Thyroid gland (tissue), 4 donors: ENCODE measurements at places on chromosomes 13 and 19. TPM values are rescaled to one million over a fixed set of nuclear protein-coding genes. Genes with fewer than 3 reads are reported as not detected.

DNA sequence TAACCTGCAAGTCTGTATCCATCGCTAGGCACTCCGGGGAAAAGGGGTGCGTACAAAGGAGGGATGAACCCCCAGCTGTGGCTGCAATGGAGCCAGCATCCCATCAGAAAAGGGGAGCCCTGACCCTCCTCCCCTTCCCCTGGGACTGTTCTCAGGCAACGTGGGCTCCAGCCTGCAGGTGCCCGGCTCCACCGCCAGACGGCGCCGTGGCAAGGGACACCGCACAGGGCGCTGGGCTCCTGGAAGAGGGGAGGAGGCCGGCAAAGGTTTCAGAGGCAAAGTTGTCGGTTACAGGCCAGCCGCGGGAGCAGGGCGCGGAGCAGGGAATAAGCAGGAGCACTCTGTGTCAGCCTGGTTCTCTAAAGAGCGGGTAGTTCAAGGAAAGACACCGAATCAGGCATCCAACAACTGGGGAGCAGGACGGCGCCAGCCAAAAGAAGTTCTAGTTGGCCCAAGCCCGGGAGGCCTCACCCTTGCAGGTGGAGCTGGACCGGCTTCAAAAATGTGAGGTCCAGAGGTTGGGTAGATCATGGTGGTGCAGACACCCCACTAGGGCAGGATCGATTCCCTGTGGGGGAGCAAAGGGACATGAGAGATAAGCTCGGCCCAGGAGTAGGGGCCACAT, 53.0 kb upstream of the ATP12A start:
- no peaks in the 10 kb centered on the region for H3K36me3 ChIP-seq
- H3K4me1 ChIP-seq: no peaks in the 10 kb centered on the region
- H3K27ac ChIP-seq: no peak overlapping the region
- peak; percentile 40 for DNase-seq

- DNase-seq: no peak
- no peak overlapping the region for H3K27ac ChIP-seq
- no peaks in the 10 kb centered on the region for H3K36me3 ChIP-seq
- no peak overlapping the region for H3K4me3 ChIP-seq
- H3K4me1 ChIP-seq: peaks cover 4% of the 10 kb centered on the region
- no peaks in the 10 kb centered on the region for H3K27me3 ChIP-seq
Observed at GRCh38 chr19:11576227-11576626, 1.2 kb downstream of the ACP5 start.

DNA sequence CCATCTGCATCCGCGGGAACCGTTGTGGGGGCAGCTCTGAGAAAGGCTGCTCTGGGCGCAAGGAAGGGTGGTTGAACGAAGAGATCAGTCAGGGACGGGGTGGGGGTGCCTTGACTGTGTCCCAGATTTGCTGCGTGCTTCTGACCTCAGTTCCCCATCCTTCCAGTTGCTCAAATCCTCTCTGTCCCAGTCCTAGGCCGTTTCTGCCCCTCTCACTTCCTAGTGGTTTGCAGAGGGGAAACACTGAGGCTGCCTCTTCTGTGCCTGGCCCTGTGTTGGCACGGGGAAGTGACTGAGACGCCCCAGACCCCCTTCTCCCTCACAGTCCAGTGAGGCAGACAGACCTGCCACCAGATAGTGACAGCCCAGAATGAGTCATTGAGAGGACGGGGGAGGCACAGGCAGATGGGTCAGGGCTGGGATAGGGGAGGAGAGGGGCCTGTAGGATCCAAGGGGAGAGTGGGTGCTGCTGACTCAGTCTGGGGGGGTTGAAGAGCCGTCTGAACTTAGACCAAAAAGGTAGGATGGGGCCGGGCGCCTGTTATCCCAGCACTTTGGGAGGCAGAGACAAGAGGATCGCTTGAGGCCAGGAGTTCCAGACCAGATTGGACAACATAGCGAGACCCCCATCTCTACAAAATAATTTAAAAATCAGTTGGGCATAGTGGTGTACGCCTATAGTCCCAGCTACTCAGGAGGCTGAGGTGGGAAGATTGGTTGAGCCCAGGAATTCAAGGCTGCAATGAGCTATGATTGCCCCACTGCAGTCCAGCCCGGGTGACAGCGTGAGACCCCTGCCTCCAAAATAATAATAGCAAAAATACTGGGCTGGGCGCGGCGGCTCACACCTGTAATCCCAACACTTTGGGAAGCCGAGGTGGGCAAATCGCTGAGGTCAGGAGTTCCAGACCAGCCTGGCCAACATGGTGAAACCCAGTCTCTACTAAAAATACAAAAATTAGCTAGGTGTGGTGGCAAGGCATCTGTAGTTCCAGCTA, 26.5 kb downstream of the NUMBL start:
- H3K36me3 ChIP-seq: peaks cover 11% of the 10 kb centered on the region
- DNase-seq: no peak
- H3K4me3 ChIP-seq: peak overlapping the region; percentile 52

- no peak overlapping the region for H3K27ac ChIP-seq
- no peak overlapping the region for H3K4me3 ChIP-seq
- no peaks in the 10 kb centered on the region for H3K4me1 ChIP-seq
Observed at GRCh38 chr13:25473864-25474263, 102.1 kb downstream of the ATP8A2 start.

- DNase-seq: peak; percentile 34
- no peaks in the 10 kb centered on the region for H3K27me3 ChIP-seq
- H3K4me3 ChIP-seq: no peak overlapping the region
- no peaks in the 10 kb centered on the region for H3K36me3 ChIP-seq
- H3K27ac ChIP-seq: no peak overlapping the region
Observed at GRCh38 chr19:46218160-46218559, 11.4 kb upstream of the IGFL1 start.

The SERTM1 gene
- 4.3 TPM for total RNA-seq

DNA sequence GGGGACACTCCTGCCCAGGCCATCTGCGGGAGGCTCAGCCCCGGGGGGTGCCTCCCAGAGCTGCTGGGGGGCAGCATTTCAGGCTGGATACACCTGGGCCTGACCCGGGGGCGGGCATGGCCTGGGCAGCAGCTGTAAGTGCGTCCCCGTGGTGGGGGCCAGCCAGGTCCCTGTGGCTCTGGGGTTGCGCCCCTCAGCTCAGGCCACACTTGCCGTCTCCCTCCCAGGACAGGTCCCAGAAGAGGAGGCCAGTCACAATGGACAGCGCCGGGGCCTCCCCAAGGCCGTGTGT, 11.6 kb downstream of the CBARP start:
- H3K4me1 ChIP-seq: peaks cover 9% of the 10 kb centered on the region
- no peak overlapping the region for H3K4me3 ChIP-seq
- H3K36me3 ChIP-seq: peaks cover 47% of the 10 kb centered on the region
- H3K27me3 ChIP-seq: no peaks in the 10 kb centered on the region
- H3K27ac ChIP-seq: no peak overlapping the region

The ACTMAP gene
- 4.1 TPM for total RNA-seq

The ZNF415 gene
- total RNA-seq: 14.5 TPM

DNA sequence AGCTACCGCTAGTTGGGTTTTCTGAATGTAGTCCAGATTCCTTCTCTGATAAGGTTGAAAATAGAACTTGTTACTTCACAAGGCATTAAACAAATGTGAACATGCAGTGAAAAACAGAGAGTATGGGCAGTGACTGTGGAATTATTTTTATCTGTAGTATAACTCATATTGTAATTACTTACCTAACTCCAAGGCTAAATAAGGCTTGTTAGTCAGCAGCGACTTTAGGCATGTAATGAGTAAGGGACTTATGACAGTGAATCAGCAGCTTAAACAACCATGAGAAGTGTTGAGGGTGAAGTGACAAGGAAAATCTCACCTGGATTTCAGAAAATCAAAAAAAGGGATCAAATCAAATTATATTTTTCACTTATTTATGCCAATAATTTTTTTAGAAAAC, 1719.5 kb upstream of the MIR17HG start:
- no peaks in the 10 kb centered on the region for H3K27me3 ChIP-seq
- H3K36me3 ChIP-seq: no peaks in the 10 kb centered on the region
- no peaks in the 10 kb centered on the region for H3K4me1 ChIP-seq
- DNase-seq: no peak
- H3K27ac ChIP-seq: no peak overlapping the region

The SLITRK5 gene
- total RNA-seq: 7.4 TPM

DNA sequence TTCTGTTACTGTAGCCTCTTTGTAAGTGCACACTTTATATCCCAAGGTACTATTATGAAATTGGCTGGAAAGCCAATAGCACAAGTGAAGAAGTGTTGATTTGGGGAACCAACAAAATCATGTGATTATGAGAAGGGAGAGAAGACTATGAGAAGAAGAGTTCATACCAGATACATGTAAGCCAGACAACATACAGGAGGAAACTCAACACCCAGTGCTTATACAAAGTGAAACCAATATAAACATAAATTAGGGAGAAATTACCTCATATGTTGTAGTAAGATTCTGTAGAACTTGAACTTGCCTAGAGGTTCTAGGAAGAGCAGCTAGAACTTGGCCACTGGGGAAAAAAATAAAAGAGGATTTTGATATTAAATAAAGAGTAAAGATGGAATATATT, 17.4 kb downstream of the CPB2 start:
- H3K4me3 ChIP-seq: no peak overlapping the region
- no peaks in the 10 kb centered on the region for H3K36me3 ChIP-seq
- H3K27me3 ChIP-seq: no peaks in the 10 kb centered on the region

The CEBPA gene
- 16.2 TPM for total RNA-seq

DNA sequence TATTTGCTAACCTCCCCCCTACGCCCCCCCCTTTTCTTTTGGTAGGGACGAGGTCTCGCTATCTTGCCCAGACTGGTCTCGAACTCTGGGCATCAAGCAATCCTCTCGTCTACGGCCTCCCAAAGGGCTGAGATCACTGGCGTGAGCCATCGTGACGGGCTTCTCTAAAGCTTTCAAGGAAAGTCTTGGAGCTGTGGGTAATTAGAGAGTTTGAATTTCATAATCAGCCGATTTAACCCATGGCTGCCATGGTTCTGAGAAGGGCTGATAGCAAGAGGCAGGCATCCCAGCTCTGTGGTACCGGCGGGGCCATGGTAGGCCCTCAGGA, 679 bp upstream of the ABHD8 start:
- DNase-seq: peak; percentile 47
- no peaks in the 10 kb centered on the region for H3K36me3 ChIP-seq
- H3K4me1 ChIP-seq: peaks cover 36% of the 10 kb centered on the region
- no peaks in the 10 kb centered on the region for H3K27me3 ChIP-seq
- H3K27ac ChIP-seq: peak overlapping the region; percentile 64
- no peak overlapping the region for H3K4me3 ChIP-seq

DNA sequence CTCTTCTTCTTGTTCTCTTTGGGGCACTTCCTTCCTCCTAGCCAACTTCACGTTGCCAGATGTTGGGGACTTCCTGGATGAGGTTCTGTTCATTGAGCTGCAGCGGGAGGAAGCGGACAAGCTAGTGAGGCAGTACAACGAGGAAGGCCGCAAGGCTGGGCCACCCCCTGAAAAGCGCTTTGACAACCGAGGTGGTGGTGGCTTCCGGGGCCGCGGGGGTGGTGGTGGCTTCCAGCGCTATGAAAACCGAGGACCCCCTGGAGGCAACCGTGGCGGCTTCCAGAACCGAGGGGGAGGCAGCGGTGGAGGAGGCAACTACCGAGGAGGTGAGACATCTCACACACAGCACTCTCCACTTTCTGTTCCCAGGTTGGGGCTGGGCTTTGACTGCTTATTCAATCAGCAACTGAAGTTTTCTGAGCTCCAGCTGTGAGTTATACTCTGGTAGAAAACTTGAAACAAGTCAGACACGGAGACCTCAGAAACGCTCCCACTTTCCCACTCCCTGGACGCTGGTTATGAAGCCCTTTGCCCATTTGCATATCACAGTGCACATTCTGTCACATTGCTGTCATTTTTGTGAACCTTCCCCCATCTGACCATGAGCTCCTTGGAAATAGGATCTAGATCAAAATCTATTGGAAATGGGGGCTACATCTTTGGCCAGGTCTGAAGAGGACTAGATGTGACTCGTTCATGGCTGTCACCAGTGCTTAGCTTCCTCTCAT, 7.2 kb upstream of the CCDC97 start:
- H3K36me3 ChIP-seq: peaks cover 56% of the 10 kb centered on the region
- H3K27ac ChIP-seq: no peak overlapping the region
- no peak for DNase-seq
- peaks cover 21% of the 10 kb centered on the region for H3K4me1 ChIP-seq
- no peak overlapping the region for H3K4me3 ChIP-seq
- no peaks in the 10 kb centered on the region for H3K27me3 ChIP-seq

The TLE2 gene
- total RNA-seq: 91.0 TPM

DNA sequence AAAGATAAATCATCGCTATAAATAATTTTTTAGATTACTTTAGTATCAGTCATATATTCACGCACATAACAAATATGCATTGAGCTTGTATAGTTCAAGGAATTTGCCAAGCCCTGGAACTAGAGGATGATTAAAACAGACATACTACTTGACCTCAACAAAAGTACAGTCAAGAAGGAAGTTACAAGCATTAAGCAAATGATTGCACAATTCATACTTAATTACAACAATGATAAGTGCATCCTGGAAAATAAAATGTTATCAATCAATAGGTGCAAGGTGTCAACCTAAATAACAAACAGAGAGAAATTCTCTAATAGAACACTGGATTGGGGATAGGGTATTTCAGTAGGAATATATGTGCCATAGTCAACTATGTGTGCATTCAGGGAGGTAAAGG, 491.2 kb downstream of the GPC5 start:
- no peak overlapping the region for H3K27ac ChIP-seq
- DNase-seq: no peak
- no peaks in the 10 kb centered on the region for H3K4me1 ChIP-seq
- no peaks in the 10 kb centered on the region for H3K36me3 ChIP-seq
- no peak overlapping the region for H3K4me3 ChIP-seq

The ZNF599 gene
- total RNA-seq: 22.5 TPM

GRCh38 chr19:11784356-11784755, 14.0 kb upstream of the ZNF491 start:
- DNase-seq: no peak
- no peaks in the 10 kb centered on the region for H3K27me3 ChIP-seq
- no peak overlapping the region for H3K4me3 ChIP-seq
- H3K27ac ChIP-seq: no peak overlapping the region
- H3K4me1 ChIP-seq: no peaks in the 10 kb centered on the region

DNA sequence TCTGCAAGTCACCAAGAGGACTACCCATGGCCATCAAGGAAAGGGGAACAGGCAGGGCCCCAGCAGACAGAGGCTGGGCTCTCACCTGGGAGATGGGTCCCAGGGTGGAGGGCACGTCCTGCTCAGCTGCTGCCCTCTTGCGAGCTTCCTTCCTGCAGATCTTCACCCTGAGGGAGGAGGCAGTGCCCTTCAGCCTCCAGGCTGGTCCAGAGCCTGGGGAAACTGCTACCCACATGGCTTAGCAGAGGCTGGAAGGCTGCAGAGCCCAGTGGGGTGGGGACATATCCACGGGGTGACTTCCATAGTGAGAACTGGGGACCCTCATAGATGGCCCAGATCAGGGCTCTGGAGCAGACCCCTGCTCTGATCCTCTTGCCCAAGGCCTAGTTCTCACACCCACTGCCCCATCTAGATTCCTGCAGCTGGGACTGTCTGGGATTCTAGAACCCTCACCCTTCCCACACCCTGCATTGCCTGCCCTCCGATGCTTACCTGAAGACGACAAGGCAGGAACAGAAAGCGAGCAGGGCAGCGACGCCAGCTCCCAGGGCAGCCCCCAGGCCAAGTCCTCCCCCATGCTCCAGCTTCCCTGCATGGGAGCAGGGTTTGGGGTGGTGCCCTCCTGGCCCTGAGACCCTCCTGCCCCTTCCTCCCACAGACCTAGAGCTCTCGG, 9.0 kb downstream of the SIGLEC11 start:
- H3K27me3 ChIP-seq: no peaks in the 10 kb centered on the region
- no peaks in the 10 kb centered on the region for H3K36me3 ChIP-seq
- no peak for DNase-seq
- no peak overlapping the region for H3K27ac ChIP-seq
- H3K4me3 ChIP-seq: no peak overlapping the region

- no peaks in the 10 kb centered on the region for H3K36me3 ChIP-seq
- no peak overlapping the region for H3K4me3 ChIP-seq
- DNase-seq: no peak
- H3K27ac ChIP-seq: no peak overlapping the region
- H3K27me3 ChIP-seq: no peaks in the 10 kb centered on the region
Observed at GRCh38 chr19:19226204-19226603, 14.4 kb downstream of the NCAN start.
